ENCODE measurements at places on chromosomes 1 and 21. TPM values are rescaled to one million over a fixed set of nuclear protein-coding genes. Genes with fewer than 3 reads are reported as not detected.

Gene UBL4B
- 0.24 TPM for polyA plus RNA-seq

Gene CYB561D1
- 7.8 TPM for polyA plus RNA-seq

GRCh38 chr1:61453111-61453961 is 271.6 kb downstream of the TM2D1 start:
- peak overlapping the region; percentile 84 for H3K27ac ChIP-seq
- H3K36me3 ChIP-seq, result no peaks in the 10 kb centered on the region
- peaks cover 56% of the 10 kb centered on the region for H3K4me1 ChIP-seq

- no peaks in the 10 kb centered on the region for H3K27me3 ChIP-seq
- no peaks in the 10 kb centered on the region for H3K36me3 ChIP-seq
- no peaks in the 10 kb centered on the region for H3K4me1 ChIP-seq
These were observed 64.2 kb downstream of the FAM163A start for GRCh38 chr1:179807291-179807690.

GRCh38 chr1:178461701-178462100 is 35.1 kb downstream of the CLEC20A start:
- no peaks in the 10 kb centered on the region for H3K27me3 ChIP-seq
- H3K4me3 ChIP-seq, result no peak overlapping the region
- no peak for DNase-seq
- H3K4me1 ChIP-seq, result no peaks in the 10 kb centered on the region

Gene NCF2
- polyA plus RNA-seq, result 4.9 TPM

DNA sequence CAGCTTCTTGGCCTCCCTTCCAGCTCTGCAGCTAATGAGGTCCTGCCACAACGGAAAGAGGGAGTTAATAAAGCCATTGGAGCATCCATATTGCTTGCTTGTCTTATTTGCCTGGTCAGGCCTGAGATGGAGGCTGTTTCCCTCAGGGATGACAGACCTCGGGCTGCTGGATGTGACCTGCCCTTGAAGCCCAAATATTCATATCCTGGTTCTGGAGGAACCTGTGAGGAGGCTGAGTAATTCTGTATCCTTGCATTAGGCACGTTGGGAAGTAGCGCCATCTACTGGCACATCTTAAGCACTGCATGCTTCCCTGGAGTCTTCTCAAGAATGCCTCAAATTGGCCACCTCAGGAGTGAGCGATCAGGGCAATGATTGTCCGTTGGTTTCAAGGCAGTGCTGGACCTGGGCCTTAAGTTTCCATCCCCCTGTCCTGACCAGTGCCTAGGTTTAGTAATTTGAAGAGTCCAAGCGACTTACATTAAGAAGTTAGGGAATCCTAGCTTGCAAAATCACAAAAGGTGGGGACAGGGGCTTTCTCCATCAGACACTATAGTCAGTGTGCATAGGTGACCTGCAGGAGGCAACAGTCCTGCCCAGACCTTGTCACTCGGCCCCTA is 13.8 kb upstream of the NASP start:
- no peaks in the 10 kb centered on the region for H3K27me3 ChIP-seq
- peak; percentile 83 for DNase-seq
- H3K4me1 ChIP-seq, result peaks cover 8% of the 10 kb centered on the region
- H3K27ac ChIP-seq, result no peak overlapping the region

Gene PLA2G4A
- polyA plus RNA-seq, result 4.2 TPM

GRCh38 chr1:30190511-30191153 is 532.8 kb downstream of the MATN1 start:
- no peaks in the 10 kb centered on the region for H3K36me3 ChIP-seq
- no peak overlapping the region for H3K27ac ChIP-seq
- no peaks in the 10 kb centered on the region for H3K4me1 ChIP-seq
- no peaks in the 10 kb centered on the region for H3K27me3 ChIP-seq
- no peak for DNase-seq

Gene FCRLA
- polyA plus RNA-seq, result 0.15 TPM

All from adrenal gland (tissue), 19 donors.